GM12891 (cell line): ENCODE measurements at places on chromosomes 7 and 10.

GRCh38 chr10:126639084-126639483 is 31.4 kb downstream of the C10orf90 start:
- no peak for DNase-seq

- DNase-seq = no peak
Measured at GRCh38 chr10:129279446-129280154, 187.4 kb upstream of the MGMT start.

- no peak for DNase-seq
Measured at GRCh38 chr10:86724445-86724844, 32.0 kb upstream of the BMPR1A start.

GRCh38 chr10:11317936-11318670 is 293.3 kb downstream of the USP6NL start:
- DNase-seq = no peak

DNA sequence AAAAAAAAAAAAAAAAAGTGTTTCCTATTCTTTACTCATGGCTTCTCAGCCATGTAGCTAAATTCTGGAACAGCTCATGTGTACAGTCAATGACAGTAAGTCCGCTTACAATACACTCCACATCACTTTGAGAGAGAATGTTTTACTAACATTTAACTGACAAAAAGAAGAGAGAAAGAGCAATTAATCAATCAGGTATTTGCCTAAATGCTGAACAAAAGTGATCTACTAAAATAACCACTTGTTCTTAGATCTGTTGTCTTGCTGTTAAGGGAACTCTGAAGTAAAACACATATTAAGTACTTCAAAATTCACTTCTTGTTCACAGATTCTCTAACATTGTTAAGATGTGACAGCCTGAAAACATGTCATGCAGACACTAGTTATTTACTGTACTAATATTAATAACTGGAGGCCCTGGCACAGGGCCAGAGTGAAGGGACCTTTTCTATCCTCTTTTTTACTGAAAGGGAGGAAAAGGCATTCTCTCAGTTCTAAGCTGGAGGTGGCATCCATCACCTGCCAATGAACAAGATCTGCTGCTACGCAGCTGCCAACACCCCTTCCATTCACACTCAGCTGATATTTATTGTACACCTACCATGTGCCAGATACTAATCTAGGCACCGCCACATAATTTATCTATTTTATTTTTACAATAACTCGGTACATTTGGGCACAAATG is 72.6 kb downstream of the AHR start:
- no peak for DNase-seq

DNA sequence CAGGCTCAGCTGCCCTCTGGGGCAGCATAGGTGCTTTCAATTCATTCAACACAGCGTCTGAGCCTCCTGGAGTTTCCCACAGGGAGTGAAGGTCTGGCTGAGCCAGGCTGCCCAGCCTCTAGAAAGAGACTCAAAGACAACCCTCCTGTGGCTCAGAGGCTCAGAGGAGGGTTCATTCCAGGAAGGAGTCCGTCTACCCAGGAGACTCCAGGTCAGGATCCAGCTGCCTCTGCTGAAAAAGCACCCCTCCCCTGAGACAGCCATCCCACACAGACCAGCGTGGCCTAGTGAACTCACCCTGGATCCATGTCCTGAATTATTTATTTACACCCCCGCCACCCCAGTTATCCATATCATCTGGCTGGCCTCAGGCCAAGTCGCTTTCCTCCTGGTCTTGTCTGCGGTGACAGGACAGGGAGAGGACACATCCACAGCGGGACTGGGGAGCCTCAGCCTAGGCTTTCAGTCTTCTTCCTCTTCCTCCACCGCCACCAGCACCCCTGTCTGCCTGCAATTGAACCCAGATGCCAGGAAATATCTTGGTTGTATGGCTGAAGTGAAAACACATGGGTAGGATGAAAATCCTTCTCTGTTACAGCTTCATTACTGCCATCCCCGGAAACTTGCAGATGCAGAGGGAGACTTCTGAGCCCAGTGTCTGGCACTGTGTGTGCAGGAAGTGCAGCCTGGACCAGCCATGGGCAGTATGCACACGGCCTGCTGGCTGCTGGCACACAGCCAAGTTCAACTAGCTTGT is 44.0 kb upstream of the COL13A1 start:
- DNase-seq = no peak

DNA sequence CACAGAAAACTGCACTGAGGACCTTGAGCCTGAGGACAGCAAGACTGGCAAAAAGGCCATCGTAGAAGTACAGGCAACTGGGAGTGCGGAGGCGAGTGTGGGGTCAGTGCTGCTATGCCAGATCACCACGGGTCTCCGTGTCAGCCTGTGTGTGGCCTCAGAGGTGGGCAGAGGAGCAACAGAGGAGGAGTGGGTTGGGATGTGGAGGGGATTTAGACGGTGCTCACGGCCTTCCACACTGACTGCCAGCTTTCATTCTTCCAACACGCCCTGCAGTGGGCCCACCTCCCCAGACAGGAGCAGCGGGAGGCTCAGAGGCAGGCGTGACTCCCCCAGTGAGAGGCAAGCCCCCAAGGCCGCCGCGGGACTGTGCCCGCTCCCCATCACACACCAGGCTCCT is 17.0 kb upstream of the ZMIZ1 start:
- DNase-seq = no peak

- DNase-seq = no peak
Measured at GRCh38 chr10:124217906-124218804, 124.8 kb upstream of the CHST15 start.

DNA sequence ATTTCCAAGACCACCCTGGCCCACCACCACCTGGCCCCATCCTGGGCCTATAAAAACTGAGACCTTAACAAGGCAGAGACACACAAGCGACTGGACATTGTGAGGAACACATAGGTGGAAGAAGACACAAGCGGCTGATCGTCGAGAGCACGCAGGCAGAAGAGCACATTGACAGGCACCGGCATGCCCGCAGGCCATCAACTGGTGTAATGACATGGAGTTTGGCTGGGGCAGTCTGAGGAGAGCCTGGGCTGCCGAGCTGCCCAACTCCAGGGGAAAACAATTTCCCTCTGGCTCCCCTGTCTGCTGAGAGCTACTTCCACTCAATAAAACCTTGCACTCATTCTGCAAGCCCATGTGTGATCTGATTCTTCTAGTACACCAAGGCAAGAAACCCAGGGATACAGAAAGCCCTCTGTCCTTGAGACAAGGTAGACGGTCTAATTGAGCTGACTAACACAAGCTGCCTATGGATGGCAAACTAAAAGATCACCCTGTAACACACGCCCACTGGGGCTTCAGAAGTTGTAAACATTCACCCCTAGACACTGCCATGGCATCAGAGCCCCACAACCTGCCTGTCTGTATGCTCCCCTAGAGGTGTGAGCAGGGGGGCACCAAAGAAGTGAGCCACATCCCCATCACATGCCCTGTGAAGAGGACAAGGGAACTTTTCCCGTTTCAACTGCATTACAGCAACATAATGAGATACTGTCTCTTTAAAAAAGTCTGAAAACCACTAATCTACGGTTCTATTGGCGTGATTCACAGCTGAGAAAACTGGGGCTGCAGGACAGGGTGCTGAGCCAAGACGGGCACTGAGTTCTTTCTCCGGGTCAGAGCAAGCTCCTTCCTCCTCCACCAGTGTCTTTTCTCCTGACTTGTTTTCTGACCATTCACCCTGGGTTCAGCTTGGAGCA is 18.5 kb upstream of the TNS3 start:
- DNase-seq = no peak

DNA sequence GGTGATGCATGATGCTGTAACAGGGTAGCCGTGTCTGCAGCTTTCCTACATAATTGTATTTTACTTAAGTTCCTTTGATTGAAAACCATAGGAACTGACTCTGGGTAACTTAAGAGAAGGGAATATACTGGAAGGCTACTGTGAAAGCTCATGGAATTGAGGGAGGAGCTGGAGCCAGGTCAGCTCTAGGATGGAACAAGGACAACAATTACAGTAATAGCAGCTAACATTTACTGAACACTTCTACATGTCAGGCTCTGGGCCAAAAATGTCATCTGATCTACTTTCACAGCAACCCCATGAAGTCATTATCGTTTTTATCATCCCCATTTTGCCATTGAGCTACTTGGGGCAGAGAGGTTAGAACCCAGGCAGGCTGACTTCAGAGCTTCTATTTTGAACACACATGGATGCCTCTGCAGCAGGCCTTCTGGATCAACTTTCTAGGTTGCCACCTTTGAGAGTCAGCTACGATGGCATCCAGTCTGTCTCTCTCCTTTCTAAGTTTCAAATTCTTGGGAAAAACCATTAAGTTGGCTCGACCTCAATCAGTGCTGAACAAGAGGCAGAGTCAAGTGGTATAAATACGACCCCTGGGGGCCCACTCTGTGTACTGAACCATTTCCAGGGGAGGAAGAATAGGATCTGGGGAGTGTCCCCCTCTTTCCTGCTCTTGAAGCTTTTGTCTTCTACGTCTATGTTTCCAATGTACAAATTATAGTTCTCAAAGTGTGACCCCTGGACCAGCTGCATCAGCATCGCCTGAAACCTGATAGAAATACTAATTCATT is 272.3 kb upstream of the PLPP4 start:
- no peak for DNase-seq

- DNase-seq = no peak
Measured at GRCh38 chr7:96188591-96188991, 133.3 kb downstream of the SLC25A13 start.

DNA sequence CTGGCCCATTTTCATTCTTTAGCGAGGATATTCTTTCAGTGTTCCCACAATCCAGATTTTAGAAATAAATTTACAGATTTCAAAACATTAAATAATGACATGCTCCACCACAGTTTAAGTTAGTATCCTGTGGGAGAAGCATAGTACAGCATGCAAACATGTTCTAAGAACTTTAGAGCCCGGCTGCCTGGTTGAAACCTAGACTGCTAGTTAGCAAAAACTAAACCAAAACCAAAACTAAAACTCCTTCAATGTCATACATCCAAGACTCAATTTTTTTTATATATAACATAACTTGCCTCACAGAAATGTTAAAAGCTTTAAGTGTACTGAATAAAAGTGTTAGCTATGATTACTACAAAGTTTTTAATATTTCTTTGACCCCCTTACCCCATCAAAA is 17.0 kb downstream of the TRA2A start:
- DNase-seq = no peak

DNA sequence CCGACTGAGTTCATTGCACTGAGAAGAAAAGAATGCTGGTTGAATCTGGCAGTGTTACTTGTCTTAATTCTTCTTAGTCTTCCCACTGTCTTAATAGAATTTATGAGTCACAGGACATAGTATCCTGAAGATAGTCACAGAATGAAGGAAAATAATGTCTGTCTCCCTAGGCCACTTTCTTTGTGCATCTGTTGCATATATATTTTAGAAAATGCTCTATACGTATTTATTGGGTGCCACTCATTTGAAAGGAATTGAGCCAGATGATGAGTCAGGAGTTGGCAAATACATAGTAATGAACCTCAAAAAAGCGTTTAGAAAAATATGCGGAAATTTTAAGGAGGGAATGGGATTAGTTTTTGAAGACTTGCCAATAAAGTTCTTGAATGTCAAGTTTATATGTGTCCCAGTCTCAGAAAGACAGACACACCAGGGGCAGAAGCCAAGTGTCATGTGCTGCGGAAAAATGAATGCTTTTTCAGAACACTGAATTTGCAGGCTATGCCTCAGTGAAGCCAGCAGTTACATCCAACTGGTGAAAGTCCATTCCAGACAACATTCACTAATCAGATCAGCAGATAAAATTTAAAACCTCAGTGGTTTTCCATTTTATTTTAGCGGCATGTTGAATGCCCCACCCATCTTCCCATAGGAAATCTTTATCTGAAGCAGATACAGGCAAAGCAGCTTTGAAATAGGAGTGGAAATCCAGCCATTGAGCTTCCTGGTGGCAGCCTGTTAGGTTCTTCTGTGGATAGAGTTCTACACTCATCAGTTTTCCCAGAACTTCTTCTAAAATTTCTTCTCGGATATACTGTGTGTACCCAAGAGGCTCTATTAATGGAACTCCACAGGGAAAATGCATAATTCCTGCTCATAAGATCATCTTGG is 308.4 kb downstream of the BICC1 start:
- DNase-seq = no peak

DNA sequence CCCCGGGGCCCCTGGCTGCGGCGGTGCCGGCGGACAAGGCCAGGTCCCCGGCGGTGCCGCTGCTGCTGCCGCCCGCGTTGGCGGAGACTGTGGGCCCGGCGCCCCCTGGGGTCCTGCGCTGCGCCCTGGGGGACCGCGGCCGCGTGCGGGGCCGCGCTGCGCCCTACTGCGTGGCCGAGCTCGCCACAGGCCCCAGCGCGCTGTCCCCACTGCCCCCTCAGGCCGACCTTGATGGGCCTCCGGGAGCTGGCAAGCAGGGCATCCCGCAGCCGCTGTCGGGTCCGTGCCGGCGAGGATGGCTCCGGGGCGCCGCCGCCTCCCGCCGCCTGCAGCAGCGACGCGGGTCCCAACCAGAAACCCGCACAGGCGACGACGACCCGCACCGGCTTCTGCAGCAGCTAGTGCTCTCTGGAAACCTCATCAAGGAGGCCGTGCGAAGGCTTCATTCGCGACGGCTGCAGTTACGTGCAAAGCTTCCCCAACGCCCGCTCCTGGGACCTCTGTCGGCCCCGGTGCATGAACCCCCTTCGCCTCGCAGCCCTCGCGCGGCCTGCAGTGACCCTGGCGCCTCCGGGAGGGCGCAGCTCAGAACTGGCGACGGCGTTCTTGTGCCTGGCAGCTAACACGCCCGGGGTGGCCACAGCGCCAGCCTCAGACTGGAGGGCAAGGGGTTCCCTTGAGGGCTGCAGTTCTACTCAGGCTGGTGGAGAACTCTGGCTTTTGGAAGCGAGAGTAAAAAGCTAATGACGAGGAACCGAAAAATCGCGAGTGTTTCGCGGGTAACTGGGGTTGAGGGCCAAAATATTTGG is 804 bp downstream of the FRAT1 start:
- DNase-seq = no peak

DNA sequence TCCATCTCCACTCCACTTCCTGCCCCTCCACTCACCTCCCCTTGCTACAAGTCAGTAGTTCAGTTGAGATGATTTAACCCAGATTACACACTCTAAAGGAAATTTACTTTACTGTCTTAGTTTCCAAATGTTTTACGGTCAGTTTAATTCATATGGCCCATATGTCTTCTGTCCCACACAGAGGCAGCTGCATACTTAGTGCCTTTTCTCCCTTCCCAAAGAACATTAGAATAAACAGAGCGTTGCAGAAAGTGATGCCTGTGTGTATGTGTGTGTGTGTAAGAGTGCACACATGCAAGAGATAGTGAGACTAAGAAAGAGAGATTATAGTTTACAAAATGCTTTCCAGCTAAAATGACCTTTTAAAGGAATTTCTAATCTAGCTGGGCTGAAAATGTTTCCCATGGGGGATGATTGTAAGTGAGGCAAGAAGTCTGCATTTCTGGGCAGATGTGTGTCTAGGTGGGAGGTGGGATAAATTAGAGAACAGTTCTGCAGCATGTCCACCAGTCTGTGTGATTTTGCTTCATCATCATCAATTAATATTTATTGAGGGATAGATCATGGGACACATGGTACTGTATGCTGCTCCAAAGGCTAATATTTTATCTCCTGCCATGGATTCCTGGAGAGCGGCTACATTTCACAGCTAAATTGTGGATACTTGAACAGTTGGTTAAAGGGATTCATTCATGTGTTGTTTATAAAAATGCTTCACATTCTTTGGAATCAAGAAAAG is 81.5 kb downstream of the NXPH1 start:
- DNase-seq = no peak
